Skin of body (tissue), 3 donors: ENCODE measurements at places on chromosomes 7 and 10. TPM values are rescaled to one million over a fixed set of nuclear protein-coding genes. Genes with fewer than 3 reads are reported as not detected.

DNA sequence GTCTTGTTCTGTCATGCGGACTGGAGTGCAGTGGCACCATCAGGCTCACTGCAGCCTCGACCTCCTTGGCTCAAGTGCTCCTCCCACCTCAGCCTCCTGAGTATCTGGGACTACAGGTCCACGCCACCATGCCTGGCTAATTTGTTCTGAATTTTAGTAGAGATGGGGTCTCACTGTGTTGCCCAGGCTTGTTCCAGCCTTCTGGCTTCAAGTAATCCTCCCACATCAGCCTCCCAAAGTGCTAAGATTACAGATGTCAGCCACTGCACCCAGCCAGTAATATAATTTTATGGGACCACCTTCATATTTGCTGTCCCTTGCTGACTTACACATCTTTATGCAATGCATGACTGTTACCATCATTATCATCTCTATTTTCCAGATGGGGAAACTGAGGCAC lies 1.5 kb upstream of the HSPB1 start:
- no peak for DNase-seq

DNA sequence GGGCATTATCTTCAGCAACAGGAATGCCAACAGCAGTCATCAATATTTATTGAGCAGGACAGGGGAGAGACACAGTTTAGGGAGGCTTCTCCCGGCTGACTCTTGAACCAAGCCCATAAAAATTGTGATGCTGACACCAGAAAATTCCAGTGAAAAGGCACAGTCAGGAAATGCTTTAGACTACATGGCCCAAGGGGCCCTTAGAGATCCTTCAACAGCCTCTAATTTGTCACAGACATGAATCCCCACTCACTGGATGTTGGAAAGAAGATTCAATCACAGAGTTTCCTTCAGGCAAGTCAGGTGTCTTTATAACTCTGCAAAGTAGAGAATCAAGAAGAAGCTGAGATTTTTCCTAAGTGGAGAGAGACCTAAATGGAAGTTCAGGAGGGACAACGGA lies 1.2 kb downstream of the GJC3 start:
- no peak for DNase-seq

DNA sequence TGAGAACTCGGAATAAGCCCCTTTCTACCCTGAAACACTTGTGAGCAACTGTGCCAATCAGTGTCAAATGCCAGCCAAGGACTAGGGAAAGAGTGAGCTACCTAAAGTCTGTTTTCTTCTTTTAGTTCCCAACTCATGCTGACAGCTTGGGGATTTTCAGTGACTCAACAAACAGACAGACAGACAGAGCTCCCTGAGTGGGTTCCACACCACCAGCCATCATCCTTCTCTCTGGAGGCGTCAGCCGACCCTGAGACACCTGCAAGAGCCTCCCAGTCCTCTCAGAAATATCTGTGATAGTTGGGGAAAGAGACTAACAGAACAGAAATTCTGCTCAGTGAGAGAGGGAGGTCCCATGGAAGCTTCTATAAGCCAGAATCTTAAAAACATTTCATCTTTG lies 49.5 kb downstream of the GATA3 start:
- DNase-seq: no peak

The GATA3 gene
- 16.0 TPM for total RNA-seq

- peak; percentile 54 for DNase-seq
Measured at GRCh38 chr7:137454767-137455166, 111.2 kb upstream of the PTN start.

- no peak for DNase-seq
Measured at GRCh38 chr7:87146740-87147386, 5.4 kb upstream of the DMTF1 start.

DNA sequence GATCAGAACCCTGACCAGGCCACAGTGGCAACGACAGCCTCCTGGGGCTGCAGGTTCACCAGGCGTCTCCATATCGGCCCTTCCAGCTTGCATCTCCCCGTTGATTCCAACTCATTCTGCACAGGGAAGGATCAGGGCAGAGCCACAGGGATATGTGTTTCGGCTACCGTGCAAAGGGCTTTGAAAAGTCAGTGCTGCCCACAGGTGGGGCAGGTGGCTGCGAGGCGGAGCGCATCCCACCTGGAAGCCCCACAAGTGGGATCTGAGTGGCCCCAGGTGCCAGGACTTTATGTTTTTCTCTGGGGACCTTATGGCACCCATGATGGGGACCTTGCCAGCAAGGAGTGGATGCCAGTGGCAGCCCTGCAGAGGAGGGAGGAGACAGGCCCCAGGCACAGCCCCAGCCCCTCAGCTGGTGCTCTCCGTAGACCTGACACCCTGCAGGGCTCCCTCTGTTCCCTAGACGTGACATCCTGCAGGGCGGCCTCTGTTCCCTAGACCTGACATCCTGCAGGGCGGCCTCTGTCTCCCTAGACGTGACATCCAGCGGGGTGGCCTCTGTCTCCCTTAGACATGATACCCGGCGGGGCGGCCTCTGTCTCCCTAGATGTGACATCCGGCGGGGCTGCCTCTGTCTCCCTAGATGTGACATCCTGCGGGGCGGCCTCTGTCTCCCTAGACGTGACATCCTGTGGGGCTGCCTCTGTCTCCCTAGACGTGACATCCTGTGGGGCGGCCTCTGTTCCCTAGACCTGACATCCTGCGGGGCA lies 189.4 kb downstream of the ELFN1 start:
- no peak for DNase-seq

DNA sequence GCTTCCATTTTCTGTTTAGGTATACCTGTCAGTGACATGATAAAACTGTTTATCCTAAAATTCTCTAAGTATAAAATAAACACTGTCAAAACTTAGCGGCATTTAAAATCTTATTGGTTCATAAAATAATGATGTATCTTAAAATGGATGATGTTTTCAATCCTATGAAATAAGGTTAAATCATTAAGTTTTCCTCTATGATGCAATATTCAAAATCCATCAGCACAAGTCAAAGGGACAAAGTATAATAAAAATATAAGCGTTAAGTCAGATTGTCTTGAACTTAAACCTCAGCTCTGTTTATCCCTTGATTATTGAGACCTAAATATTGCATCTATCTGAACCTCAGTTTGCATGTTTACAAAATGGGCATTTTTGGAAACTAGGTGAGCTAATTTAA lies 46.6 kb upstream of the NCAPG2 start:
- DNase-seq: no peak
